Left cardiac atrium (tissue), 4 donors: ENCODE measurements at places on chromosomes 12 and 14.

DNA sequence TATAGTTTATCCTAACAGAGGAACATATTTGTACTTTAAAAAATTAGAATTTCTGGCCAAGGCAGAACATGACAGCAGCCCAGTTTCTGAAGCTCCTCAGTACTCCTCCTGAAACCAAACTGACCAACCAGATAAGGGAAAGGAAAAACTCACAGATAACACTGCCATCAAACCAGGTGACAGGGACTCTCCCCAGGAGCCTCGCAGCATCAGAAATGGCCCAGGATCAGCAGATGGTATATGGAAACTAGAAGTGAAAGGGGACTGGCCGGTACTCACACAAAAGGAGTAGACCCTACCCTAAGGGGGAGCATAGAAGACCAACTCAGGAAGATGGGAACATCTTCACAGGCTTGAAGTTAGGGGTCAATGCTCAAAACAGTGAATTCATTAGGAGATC is 22.0 kb downstream of the GALC start:
- DNase-seq, result no peak

- DNase-seq, result no peak
Measured at GRCh38 chr12:32843528-32844095, 53.0 kb downstream of the PKP2 start.

GRCh38 chr14:51652168-51653078 is 713 bp downstream of the FRMD6 start:
- peak; percentile 59 for DNase-seq

GRCh38 chr12:70983692-70984091 is 63.2 kb upstream of the PTPRR start:
- no peak for DNase-seq

DNA sequence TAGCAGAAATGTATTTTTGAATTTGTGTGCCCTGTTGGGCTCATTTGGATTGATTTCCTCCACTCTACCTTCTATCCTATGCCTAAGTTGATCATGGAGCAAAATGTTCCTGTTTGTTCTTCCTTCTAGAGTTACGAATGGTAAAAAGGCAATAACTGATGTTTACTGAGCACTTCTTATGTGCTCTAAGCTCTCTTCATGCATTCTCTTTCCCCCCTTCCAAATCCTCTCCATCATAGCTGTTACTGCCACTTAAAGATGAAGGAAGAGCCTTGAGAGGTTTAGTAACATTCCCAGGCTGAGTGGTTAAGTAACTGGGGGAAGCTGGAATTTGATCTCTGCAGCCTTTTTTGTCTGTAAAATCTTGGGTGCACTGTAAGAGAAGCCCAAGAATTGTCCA is 60.1 kb downstream of the CHST11 start:
- no peak for DNase-seq

DNA sequence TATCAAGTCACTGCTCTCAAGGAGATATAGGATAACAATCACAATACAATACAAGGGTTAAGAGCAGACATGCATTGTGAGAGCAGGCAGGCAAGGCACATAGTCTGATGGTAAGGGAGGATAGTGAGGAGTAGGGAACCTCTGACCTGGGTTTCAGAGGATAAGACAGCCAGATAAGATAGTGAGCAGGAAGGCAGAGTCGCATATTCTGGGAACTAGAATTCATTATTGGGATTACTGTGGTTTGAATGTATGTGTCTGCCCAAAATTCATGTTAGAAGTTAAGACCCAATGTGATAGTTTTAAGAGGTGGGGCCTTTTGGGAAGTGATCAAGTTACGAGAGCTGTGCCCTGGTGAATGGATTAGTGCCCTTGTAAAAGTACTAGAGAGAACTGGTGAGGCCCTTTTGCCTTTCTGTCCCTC is 14.4 kb upstream of the ATF1 start:
- no peak for DNase-seq

GRCh38 chr12:128019996-128020544 is 246.9 kb upstream of the TMEM132C start:
- no peak for DNase-seq

GRCh38 chr12:26124446-26125399 is at the start of gene BHLHE41:
BHLHE41 (minus strand) TSS chr12:26125037; CDS start chr12:26124779, 258 bp downstream.
- DNase-seq, result peak; percentile 71

DNA sequence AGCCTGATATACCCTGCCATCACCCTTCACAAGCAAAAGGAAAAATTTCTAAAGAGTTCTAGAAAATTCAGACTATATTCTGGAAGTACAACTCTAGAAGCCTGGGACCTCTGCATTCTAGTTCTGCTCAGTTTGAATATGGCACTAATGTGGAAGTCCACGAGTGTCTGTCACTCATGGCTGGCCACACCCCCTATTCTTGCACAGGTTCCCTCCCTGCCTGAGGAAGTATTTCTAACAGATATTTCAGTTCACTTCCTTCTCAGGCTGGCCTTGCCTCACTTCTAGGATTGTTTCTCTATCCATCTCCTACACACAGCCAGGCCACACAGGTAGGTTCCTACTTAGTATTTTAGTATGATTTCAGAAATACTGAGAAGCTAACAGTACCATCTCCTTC is 67.4 kb downstream of the PHLDA1 start:
- DNase-seq, result peak; percentile 44

GRCh38 chr12:78181544-78182162 is 351.0 kb downstream of the NAV3 start:
- no peak for DNase-seq

- no peak for DNase-seq
Measured at GRCh38 chr14:67170660-67171059, 18.6 kb upstream of the GARIN2 start.

GRCh38 chr12:32302218-32303173 is 96.9 kb upstream of the FGD4 start:
- DNase-seq, result no peak
